ENCODE measurements at places on chromosomes 1 and 21. TPM values are rescaled to one million over a fixed set of nuclear protein-coding genes. Genes with fewer than 3 reads are reported as not detected.
A peak's percentile ranks its signal among the peaks of the same experiment; 100 is the strongest.

GRCh38 chr1:232902774-232903350 lies 47.5 kb upstream of the NTPCR start:
- DNase-seq, result no peak

IGFN1 gene
- total RNA-seq, result 0.09 TPM

ASTN1 gene
- 62.8 TPM for total RNA-seq

DNA sequence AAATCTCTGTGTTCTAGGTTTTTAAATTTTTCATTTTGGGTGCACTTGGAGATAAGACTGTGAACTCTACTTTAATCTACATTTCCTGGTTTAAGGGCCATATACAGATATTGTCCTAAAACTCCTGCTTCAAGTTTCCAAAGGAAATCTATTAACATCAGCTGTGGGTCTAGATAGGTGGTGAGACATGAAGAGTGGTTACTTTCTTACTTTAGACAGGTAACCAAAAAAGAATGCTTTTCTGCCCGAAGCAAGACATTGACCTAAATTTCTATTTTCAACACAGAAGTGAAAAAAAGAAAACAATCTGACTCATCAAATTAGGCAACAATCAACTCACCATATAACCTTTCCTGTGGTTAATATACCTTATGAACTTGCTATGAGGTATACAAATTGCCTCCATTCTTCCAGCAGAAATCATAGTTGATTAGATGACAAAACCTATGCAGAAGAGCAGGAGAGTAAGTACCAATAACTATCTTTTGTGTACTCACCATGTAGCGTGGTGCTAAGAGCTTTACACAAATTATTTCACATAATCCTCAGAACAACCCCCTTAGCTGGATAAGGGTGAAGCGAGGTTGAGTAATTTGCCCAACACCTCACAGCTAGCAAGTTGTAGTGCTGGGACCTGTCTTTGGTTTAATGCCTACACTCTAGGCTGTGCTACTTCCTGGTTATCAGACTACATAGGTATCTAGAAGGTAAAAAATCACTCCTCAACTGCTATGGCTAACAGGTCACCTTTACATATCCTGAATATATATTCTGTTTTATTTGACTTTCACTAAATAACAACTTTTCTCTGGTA lies 23.4 kb upstream of the PTPN14 start:
- DNase-seq, result no peak

DNA sequence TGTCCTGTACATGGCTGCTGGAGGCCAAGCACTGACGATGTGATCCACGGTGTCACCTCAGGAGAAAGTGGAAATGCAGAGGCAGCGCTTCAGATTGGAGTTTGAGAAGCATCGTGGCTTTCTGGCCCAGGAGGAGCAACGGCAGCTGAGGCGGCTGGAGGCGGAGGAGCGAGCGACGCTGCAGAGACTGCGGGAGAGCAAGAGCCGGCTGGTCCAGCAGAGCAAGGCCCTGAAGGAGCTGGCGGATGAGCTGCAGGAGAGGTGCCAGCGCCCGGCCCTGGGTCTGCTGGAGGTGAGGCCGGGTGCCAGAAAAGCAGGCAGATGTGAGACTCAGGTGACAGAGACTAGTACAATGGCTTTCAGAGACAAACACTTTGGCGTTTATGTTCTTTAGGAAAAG lies 7.7 kb downstream of the TRIM58 start:
- no peak for DNase-seq

PDIK1L gene
- total RNA-seq, result 35.5 TPM

DNA sequence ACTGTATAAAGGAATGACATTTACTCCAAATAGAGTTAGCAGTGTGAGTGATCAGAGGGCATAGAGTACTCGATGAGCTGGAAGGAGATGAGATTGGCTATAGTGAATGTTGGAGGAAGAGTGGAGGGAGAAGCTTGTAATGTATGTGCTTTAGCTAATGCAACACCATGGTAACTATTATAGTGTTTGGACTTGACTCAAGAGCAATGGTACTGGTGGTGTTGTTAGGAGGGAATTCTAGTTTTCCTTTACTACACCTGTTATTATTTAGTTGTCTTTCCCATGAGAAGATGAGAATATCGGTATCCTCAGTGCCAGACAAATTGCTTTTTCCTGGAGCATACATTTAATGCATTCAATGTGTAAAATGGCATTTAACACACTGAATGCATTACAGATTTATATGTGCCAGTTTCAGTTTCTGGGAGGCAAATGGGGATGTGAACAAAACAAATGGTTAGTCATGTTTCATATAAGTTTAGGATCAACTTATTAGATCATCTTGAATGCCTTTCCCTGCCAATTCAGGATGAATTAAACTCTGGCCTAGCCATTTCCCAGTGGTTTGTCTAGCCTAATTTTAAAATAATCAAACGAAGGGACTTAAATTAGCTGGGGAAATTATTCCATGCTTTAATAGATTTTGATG lies 291.1 kb upstream of the ADAMTS5 start:
- no peak for DNase-seq

GRCh38 chr1:16298653-16299052 lies 53.6 kb downstream of the FBXO42 start:
- DNase-seq, result no peak

TMEM61 gene
- 1.2 TPM for total RNA-seq

DOCK7 gene
- 187 TPM for total RNA-seq

- DNase-seq, result no peak
These were observed 68.5 kb downstream of the BACE2 start for GRCh38 chr21:41236352-41236973.

NHLH1 gene
- 14.3 TPM for total RNA-seq

CNR2 gene
- not detected for total RNA-seq

OR14K1 gene
- total RNA-seq, result not detected

DNA sequence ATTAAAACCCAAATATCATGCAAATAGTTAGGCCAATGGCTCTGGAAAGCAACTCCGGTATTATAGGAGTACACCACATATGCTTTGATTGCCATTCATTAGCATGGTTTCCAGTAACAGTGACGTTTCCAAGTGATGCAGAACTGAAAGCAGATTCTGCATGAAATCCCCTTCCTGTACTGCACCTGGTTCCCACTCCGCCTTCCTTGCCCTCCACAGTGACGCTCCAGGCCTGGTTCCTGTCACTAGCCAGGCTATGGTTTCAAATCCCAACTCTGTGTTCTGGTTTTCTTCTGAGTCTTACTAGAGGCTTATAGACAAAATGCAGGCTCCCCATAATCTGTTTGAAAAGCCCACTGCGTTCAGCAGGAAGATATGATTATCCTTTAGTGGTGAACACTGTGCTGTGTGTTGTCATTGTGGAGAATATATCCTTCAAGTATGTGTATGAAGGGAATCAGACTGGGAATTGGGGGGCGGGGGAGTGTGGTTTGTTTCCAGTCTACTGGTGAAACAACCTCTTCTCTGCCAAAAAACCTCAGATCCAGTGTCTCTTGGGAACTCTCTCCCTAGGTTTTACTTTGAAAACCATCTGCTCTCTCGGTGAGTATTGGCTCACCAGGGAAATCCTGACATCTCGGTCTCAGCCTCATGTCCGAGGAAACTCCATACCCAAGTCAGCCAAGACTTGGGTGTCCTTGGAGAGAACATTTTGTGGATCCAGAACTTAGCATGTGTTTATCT lies 78.7 kb downstream of the TYW3 start:
- no peak for DNase-seq

GRCh38 chr1:145707183-145707867 lies at the start of gene PDZK1:
Gene PDZK1, minus strand, starts transcription at chr1:145707368. Its CDS starts 19,347 bp downstream, at chr1:145688021.
- peak; percentile 88 for DNase-seq

DNA sequence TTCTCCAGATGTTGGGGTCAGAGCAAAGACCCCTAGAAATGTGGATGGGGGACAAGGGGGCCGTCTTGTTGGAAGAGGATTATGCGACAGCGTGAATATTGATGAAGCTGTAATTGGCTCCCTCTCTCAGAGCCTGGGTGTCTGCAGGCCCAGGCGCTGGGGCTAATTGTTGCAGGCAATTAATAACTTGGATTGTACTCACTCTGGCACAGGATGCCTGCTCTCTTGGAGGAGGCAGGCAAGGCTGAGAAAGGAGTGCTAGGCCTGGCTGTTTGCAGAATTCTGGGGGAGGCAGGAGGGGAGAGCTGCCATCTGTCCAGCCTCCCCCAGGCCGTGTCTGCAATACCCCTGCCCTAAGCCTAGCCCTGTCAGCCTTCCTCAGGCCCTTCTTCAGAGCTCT lies 4.1 kb upstream of the DISP3 start:
- no peak for DNase-seq

DNA sequence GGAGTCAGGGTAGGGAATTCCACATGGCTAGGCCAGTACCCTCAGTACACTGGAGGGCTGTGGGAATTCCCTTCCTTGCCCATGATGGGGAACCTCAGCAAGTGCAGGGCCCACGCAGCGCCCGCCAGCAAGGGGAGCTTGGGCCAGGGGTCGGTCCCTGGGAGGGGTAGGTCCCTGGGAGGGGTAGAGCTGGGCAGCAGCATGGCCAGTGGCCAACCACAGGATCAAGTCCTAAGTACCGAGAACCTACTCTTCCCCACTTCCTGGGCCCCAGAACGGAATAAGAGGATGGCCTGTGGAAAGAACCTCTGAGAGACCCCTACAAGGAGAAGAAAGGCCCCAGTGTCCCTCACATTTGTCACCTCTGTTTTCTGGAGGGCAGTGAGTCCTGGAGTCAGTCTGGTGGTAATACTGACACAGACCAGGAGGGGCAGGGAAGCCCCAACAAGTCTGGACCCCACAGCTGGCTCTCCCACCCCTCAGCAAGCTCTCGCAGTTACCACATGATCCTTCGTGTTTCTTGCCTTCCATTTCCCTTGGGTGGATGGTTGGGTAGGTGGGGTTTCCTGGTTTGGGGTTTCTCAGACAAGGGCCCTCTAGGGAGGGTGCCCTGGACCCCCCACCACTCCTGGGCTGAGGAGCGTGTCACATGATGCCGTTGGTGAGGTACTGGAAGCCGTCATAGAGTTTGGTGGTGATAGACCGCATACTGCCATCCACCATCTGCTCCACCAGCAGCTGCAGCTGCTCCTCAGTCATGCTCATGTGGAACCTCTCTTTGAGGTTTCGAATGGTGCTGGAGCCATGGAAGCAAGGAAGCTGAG lies 10.3 kb downstream of the ZNF687 start:
- DNase-seq, result no peak

DNA sequence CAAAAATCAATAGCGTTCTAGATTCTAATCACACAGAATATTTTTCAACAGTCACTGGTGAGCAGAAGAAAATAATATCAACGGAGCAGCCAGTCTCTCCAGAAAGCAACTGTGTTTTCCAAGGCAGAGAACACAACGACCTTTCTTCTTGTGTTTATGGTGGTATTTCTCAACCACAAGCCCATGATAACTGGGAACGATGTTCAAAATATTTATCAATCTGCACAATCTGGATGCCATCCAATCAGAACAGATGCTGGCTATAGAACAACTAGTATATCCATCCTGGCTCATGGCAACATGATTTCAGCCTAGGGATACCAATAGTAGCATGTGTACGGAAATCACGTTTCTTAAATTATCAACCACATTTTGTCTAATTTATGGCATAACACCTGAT lies 162.7 kb upstream of the RUNX1 start:
- DNase-seq, result no peak

DNA sequence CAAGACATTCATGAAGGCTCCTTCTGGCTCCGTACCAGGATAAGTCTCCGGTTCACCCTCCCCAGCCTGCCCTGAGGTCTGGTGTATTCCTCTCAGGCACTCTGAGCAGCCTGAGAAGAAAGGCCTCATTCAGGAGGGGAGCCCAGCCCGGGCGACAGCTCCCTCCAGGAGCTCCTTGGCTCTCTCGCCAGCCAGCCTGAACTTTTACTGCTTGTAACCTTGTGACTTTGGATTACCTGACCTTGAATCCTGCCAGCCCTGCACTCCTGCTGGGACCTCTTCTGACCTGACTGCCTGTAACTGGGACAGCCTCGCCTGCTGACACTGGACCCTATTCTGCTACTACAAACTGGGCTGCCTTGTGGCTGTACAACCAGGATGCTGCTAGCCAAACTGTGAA lies 65.8 kb downstream of the CD34 start:
- no peak for DNase-seq

C1orf210 gene
- not detected for total RNA-seq

CD5L gene
- total RNA-seq, result 0.27 TPM

All from cerebellum (tissue), 4 donors.